Activated CD8-positive, alpha-beta memory T cell treated with anti-CD3 and anti-CD28 coated beads, Interleukin-2, amount 10 ng/mL, durations not matched to agents 7 days and 5 days (primary cell): ENCODE measurements at places on chromosomes 1 and 21. TPM values are rescaled to one million over a fixed set of nuclear protein-coding genes. Genes with fewer than 3 reads are reported as not detected.

DNA sequence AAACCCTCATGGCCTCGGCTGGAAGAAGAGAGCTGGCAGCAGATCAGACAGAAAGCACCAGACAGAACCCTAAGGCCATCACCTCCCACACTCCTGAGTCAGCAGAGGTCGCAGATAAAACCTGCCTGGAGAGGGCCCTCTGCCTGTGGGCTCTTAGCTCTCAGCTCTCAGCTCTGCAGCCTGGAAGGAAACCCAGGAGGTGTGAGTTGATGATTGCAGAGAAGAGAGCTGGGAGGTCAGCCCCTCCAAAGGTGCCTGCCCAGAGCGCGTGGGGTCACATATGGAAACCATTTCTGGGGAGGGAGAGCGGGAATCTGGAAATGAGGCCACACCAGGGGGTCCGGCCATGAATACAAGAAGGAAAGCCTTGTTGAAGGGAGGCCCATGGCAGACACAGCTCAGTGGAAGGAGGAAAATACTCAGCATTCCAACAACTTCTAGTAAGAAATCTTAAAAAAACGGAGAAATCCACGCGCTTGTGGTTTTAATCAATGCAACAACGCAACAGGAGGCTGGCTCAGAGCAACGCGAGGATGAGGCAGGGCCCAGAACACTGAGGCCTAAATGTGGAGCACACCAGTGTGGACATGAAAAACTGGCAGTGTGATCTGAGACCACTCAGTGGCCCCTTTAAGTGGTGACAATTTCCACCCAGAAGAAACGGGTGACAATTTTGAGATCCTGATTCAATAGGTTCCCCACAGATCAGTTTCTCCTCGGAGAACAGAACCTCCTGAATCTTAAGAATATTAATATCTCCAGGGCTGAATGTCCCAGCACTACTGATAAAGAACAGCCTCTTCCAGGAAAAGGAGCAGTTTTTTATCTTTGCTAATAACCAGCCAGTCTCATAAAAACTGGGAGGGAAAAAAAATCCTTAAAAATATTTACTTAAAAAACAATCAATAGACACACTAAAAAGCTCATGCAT, 45.7 kb downstream of the PSMG1 start:
- H3K27ac ChIP-seq: no peak overlapping the region
- no peaks in the 10 kb centered on the region for H3K4me1 ChIP-seq
- H3K36me3 ChIP-seq: no peaks in the 10 kb centered on the region
- peak; percentile 36 for DNase-seq
- peaks cover 3% of the 10 kb centered on the region for H3K27me3 ChIP-seq
- no peak overlapping the region for H3K4me3 ChIP-seq

Gene KIAA1614
- 0.12 TPM for total RNA-seq

Gene FMO3
- total RNA-seq: not detected

DNA sequence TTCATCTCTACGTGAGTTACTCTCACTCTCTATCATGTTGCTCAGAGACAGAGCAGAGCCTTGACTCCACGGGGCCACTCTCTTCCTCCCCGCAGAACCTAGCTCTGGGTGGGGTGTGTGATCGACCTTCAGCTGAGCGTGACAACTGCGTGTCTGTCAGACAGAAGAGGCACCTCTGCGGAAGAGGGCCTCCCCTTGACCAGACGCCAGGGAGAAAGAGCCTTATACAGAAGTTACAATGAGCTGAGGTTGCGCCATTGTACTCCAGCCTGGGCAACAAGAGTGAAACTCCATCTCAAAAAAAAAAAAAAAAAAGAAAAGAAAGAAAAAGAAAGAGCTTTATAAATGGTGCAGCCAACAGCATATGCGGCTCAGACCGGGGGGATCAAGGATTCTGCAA, 22.9 kb downstream of the SYT2 start:
- no peak overlapping the region for H3K4me3 ChIP-seq
- no peak for DNase-seq
- H3K27ac ChIP-seq: no peak overlapping the region
- no peaks in the 10 kb centered on the region for H3K36me3 ChIP-seq
- peaks cover 20% of the 10 kb centered on the region for H3K27me3 ChIP-seq

Gene C4BPB
- total RNA-seq: 1.1 TPM

DNA sequence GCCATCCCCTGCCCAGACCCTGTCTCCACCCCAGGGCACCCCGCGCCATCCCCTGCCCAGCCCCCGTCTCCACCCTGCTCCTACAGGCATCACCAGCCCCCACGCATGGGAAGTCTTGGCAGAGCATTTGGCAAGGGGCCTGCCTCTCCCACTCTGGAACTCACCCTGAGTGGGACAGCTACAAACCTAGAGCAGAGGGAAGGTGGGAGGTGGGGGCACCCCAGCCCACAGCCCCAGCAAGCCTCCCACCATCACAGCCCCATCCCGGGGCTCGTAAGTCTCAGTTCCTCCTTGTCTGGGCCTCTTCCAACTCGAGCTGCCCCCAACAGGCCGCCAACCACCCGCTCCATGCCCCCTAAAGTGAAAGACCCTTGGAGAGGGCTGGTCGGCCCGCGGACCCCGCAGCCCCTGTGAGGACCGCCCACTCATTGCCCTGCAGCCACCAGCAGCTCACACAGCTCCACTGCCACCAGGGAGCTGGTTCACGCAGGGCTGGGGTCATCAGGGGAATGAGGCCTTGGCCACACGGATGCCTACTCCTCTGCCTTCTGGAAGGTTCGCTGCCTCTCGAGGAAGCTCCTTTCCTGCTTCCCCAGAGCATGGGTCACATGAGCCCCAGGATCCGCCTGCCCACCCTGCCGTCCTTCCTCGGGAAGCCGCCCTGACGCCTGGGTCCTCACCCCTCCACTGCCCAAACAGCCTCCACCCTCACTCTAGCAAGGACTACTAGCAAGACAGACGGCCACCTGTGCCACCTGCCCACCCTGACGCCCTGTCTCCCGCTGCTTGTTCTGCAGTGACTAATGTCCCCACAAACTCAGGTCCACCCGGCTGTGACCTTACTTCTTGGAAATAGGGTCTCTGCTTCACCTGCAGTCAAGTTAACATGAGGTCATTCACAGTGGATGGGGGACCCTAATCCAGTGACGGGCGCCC, 14.4 kb downstream of the MEGF6 start:
- H3K4me3 ChIP-seq: no peak overlapping the region
- peak overlapping the region; percentile 40 for H3K27ac ChIP-seq
- peaks cover 14% of the 10 kb centered on the region for H3K4me1 ChIP-seq

DNA sequence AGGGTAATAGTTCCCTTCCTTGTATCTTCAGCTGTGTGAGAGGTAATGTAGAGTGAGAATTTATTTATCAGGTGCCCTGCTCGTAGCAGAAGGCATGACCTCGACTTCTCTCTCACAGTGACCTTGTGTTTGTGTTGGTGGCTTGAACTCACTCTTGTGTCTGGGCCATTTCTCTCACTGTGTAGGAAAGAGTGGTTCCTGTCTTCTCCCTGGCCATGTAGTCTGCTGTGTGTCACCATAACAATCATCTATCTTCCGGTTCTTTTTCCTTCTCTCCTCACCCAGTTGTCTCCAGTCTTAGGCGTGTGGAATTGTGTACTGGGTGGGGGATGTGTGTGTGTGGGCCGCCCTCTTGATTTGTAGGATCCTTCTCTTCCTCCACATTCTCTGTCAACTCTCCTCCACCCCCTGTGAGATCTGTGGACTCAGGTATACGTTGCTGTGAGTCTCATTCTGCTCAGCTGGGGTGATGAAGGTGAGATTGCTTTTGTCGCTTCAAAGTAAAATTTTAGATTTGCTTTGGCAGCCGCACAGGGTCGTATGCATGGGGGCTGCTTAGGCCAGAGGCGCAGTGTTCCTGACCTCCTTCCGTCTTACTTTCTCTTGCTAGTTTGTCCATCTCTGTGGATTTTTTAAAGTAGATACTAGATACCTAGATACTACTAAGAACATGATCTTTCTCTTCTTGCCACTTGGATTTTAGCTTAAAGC, 31.6 kb downstream of the MAPKAPK2 start:
- peak overlapping the region; percentile 13 for H3K4me3 ChIP-seq
- no peak for DNase-seq

DNA sequence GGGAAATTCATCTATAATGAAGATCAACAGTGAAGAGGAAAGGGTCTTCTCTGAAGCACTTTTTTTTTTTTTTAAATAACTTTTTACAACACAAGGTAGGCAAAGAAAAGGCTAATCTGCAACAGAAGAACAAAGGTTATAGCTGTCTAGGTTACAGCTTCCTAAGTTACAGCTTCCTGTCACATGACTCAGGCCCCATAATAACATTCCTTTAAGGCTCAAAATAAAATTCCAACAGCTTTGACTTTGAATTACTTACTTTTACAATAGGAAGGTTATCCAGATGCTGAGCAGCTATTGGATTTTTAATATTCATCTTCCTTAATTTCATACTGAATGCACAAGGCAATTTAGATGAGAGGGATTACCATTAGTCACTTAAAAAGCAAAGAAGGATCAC, 40.4 kb upstream of the TMEM61 start:
- H3K27me3 ChIP-seq: peaks cover 66% of the 10 kb centered on the region
- peaks cover 7% of the 10 kb centered on the region for H3K4me1 ChIP-seq
- no peak for DNase-seq
- H3K36me3 ChIP-seq: no peaks in the 10 kb centered on the region

Gene C8A
- total RNA-seq: not detected

GRCh38 chr1:164562061-164562460, 3.1 kb downstream of the PBX1 start:
- DNase-seq: no peak
- peaks cover 20% of the 10 kb centered on the region for H3K27me3 ChIP-seq
- no peak overlapping the region for H3K4me3 ChIP-seq
- H3K36me3 ChIP-seq: peaks cover 1% of the 10 kb centered on the region
- H3K27ac ChIP-seq: no peak overlapping the region

Gene RXRG
- total RNA-seq: not detected

- H3K36me3 ChIP-seq: no peaks in the 10 kb centered on the region
- H3K4me1 ChIP-seq: no peaks in the 10 kb centered on the region
- no peak overlapping the region for H3K27ac ChIP-seq
- no peaks in the 10 kb centered on the region for H3K27me3 ChIP-seq
- DNase-seq: no peak
Measured at GRCh38 chr1:216686860-216687766, 36.1 kb downstream of the ESRRG start.

Gene FAM72C
- 15.3 TPM for total RNA-seq

- H3K36me3 ChIP-seq: peaks cover 5% of the 10 kb centered on the region
- no peak overlapping the region for H3K4me3 ChIP-seq
- no peak overlapping the region for H3K27ac ChIP-seq
- no peaks in the 10 kb centered on the region for H3K27me3 ChIP-seq
- H3K4me1 ChIP-seq: peaks cover 4% of the 10 kb centered on the region
Measured at GRCh38 chr1:5970610-5971273, 21.5 kb downstream of the NPHP4 start.

Gene FCRL4
- total RNA-seq: not detected

Gene OLFML2B
- not detected for total RNA-seq

Gene B3GALT5
- not detected for total RNA-seq

DNA sequence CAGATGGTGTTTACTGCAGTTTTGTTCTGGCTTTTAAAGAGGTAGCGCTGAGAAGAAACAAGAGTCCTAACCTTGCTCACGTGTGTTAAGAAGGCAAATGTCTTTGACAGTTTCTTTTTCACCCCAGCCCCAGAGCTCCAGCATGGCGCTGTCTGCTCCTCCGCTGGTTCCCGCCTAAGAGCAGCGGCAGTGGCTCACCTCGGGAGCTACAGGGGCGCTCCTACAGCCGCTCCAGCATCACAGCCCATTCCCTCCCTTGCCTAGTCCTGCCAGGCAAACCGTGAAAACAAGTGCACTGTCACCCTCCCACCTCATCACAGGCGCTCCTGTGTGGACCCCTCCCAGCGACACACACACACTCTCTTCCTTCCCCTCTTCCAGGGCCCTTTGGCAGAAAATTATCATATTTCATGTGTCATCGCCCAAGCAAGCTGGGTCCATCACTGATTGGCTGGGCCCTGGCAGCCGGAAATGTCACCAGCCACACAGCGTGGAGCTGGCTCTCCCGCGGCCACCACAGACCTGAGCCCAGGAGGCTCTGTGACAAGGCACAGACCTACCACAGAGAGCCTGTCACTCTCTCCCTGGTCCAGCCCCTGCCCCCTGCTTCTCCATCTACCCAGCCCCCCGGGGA, 1.2 kb upstream of the HIVEP3 start:
- peak overlapping the region; percentile 98 for H3K27ac ChIP-seq
- H3K4me1 ChIP-seq: peaks cover 58% of the 10 kb centered on the region
- H3K36me3 ChIP-seq: peaks cover 4% of the 10 kb centered on the region
- peak overlapping the region; percentile 98 for H3K4me3 ChIP-seq
- peak; percentile 95 for DNase-seq
- no peaks in the 10 kb centered on the region for H3K27me3 ChIP-seq

GRCh38 chr1:244989813-244990212, 125.5 kb upstream of the HNRNPU start:
- no peak overlapping the region for H3K4me3 ChIP-seq
- no peaks in the 10 kb centered on the region for H3K36me3 ChIP-seq

Gene CHIA
- not detected for total RNA-seq

DNA sequence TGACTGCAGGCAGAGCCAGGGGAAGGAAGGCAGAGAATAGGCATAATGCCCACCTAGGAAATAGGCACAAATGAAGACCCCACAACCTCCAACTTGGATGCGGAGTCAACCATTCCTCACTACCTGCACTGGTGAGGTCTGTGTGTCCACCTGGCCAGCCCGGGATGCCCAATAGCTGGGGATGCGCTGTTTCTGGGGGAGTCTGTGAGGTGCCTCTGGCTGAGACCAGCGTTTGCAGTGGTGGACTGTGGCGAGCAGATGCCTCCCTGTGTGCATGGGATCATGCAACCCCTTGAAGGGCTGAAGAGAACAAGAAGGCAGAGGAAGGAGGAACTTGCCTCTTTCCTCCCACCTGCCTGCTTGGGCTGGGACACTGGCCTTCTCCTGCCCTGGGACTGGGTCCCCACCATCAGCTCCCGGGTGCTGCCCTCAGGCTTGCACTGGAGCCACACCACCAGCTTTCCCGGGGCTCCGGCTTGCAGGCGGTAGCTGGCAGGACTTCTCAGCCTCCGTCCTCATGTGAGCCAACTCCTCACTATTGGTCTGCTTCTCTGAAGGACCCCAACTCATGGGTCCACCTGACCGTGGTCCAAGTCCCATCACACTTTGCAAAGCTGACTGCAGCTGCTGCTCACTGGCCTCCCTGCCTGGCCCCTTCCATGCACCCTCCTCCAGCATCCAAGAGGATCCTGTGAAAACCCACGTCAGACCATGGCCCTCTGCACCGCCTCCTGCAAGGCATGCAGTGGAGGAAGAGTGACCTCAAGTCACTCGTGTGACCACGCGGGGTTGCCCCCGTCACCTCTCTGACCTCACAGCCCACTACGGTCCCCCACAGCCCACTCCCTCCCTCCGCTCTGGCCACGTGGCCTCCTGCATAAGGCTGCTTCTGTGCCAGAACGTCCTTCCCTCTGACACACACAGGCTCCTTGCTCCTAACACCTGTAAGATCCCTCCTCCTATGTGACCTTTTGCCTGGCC, 2.7 kb upstream of the PDE9A start:
- peaks cover 44% of the 10 kb centered on the region for H3K27me3 ChIP-seq
- no peaks in the 10 kb centered on the region for H3K36me3 ChIP-seq
- H3K4me3 ChIP-seq: no peak overlapping the region
- peaks cover 11% of the 10 kb centered on the region for H3K4me1 ChIP-seq
- no peak for DNase-seq

Gene GSTM5
- total RNA-seq: not detected
